Stimulated activated CD8-positive, alpha-beta memory T cell treated with anti-CD3 and anti-CD28 coated beads, Interleukin-4, amount 100 ng/mL, for 1 hour (primary cell): ENCODE measurements at places on chromosomes 11 and 22.

GRCh38 chr22:41458161-41458728 is 10.2 kb downstream of the PHF5A start:
- no peak for DNase-seq

GRCh38 chr22:46054091-46055073 is 77.4 kb upstream of the WNT7B start:
- DNase-seq: no peak

GRCh38 chr22:27284324-27284723 is 517.2 kb downstream of the MN1 start:
- no peak for DNase-seq

GRCh38 chr22:45598596-45599217 is 72.9 kb upstream of the ATXN10 start:
- no peak for DNase-seq

GRCh38 chr11:69308936-69309615 is 15.1 kb downstream of the MYEOV start:
- DNase-seq: no peak

GRCh38 chr22:48106715-48107259 is 1344.3 kb downstream of the TBC1D22A start:
- DNase-seq: no peak

DNA sequence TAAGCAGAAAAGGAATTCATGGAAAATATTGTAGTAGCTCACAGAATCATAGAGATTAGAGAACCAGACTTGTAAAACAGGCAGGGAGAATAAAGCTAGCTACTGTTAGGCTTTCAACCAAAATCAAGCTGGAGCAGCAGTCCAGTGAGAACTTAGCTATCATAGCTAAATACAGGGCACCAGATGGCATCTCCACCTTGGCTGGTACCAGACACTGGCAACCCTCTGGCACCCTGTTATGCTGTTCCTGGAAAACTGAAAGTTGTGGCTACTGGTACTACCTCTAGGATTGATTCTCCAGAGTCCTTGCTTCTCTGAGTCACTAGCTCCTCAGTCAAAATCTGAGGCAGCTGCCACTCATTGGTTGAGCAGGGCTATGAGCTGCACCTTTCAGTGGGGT is 6.0 kb upstream of the DRD2 start:
- DNase-seq: no peak

DNA sequence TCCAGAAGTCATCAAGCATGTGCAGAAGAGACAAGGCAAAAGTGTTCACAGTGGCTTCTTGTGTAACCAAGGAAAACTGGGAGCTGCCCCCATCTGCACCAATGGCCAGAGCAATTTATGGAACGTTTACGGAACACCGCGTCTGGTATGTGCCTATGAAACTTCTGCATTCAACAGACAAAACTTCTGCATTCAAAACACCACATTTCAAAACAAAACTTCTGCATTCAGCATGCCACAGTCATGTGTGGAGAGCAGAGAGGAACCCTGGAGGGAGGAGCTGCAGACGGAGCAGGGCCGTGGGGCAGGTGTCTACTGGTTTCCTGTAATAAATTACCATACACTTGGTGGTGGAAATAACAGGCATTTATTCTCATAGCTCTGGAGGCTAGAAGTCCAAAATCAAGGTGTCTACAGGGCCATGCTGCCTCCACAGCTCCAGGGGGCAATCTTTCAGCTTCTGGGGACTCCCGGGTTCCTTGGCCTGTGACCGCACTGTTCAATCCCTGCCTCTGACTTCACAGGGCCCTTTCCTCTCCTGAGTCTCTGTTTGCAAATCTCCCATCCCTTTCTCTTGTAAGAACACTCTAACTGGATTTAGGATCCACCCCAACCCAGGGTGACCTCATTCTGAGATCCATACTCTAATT is 32.2 kb downstream of the RPL3 start:
- DNase-seq: no peak

- no peak for DNase-seq
Measured at GRCh38 chr11:61539006-61539405, 30.5 kb downstream of the LRRC10B start.

GRCh38 chr11:117366248-117366647 is 38.6 kb downstream of the CEP164 start:
- DNase-seq: no peak

DNA sequence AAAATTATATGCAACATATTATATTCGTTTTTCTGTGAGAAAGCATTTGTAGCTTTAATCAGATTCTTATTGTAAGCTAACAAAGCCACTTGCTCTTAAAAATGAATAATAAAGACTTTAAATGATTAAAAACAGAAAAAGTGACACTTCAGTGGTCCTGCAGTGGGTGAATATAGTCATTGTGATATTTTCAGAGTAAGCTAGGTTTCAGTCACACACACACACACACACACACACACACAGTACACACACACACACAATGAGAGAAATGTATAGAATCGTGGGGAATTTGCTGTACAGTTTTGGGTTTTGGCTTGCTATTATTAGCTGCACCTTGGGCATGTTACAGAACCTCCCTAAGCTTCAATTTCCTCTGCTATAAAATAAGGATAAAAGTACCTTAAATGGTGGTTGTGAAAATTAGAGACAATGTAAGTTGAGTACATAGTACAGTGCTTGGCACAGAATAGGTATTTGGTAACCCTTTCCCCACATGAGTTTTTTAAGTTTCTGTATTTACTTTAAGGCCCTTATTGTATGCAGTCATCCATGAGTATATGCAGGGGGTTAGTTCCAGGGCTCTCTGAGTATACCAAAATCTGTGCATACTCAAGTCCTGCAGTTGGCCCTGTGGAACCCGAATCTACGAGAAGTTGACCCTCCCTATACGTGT is 39.8 kb downstream of the CSTPP1 start:
- DNase-seq: no peak

- DNase-seq: no peak
Measured at GRCh38 chr22:50216055-50216683, 15.4 kb downstream of the SELENOO start.

DNA sequence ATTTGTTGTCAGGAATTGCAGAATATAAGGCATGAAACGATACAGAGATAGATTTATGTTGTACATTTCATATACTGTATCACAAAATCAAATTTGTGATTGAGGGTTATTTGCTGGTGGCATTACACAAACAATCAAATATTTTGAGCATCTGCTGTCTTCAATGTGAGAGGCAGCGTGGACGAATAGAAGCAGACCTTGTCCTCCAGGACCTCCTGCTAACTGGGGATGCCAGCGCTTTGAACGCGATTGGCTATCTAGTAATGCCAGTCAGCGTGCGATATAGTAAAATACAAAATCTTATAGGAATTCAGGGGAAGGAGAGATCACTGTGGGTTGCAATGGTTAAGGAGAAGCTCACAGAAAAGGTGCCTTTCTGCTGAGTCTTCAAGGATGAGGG is 631 bp upstream of the SNX19 start:
- DNase-seq: no peak

DNA sequence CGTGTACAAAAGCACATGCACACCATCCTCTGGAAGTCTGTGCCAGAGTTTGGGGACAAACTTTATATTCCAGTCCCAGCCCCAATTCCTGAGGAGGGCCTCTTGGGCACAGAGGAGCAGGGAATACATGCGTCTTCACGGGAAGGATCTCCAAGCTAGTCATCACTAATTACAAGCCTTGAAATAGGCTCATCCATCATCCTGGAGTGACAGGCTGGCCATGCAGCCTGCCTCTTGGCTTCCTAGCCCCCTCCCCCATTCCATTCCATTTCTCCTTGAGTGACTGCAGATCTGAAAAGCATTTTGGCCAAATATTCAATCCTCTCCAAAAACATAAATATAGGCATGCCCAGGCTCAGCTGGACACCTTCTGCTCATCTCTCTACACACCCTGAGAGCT is 24.8 kb downstream of the SERPING1 start:
- DNase-seq: no peak

GRCh38 chr22:26127556-26127955 is 41.7 kb upstream of the SEZ6L start:
- DNase-seq: no peak

- DNase-seq: no peak
Measured at GRCh38 chr11:64687643-64688533, 35.1 kb downstream of the NRXN2 start.

GRCh38 chr11:72079819-72080325 is 470 bp downstream of the NUMA1 start:
- no peak for DNase-seq

- DNase-seq: no peak
Measured at GRCh38 chr22:45398214-45398613, 15.2 kb downstream of the SMC1B start.

- DNase-seq: no peak
Measured at GRCh38 chr11:70833011-70833410, 419.4 kb downstream of the SHANK2 start.

GRCh38 chr11:134658481-134659225 is 246.6 kb upstream of the B3GAT1 start:
- DNase-seq: no peak

DNA sequence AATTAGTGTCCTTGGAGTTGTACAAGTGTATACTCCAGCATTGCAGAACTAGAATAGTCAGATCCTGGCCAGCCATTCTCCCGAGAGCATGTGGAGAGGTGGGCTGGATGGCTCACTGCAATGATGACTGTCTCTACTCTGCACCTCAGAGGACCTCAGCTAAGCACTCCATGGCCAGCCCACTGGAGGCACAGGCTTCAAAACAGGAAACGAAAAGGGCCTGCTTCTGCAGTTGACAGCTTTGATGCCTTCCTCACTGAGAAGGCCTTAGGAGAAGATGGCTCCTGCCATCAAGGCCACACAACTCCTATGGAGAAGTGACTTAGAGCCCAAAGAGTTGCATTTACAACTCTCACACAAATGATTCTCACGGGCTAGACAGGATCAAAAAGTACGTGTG is 9.1 kb downstream of the POLD4 start:
- DNase-seq: no peak

- DNase-seq: no peak
Measured at GRCh38 chr22:48070083-48070482, 1307.6 kb downstream of the TBC1D22A start.

DNA sequence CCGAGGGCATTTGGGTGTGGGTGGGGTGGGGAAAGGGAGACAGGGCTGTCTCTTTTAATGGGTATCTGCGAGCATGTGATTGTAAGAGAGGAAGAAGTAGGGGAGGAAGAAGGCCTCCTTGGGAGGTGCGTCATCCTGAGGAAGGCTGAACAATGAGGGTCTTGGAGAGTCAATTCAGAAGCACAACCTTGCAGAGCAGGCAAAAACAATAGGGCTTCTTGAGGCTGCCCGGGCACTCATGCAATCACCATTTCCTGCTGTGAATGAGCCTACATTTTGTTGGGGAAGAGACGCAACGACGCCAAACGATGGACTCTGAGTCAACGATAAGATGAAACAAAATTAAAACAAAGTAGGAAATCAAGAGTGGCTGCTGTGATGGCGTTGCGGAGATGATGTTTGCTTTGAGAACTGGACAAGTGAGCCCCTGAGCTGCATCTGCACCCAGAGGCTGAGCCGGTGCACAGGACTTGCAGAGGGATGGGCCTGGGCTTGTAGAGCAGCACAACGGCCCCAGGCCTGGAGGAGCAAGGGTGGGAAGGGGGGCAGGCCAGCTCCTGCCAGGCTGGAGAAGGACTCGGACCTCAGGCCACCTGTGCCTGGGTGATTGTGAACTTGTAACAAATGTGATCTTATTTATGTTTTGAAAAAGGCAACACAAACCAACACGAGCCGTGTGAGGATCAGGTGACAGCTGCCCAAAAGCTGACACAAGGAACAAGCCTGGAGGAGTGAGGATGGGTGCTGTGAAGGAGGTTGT is 92.3 kb upstream of the B3GAT1 start:
- DNase-seq: no peak

GRCh38 chr11:58471892-58472291 is 29.9 kb upstream of the OR5B12 start:
- no peak for DNase-seq

- no peak for DNase-seq
Measured at GRCh38 chr11:70032470-70032795, 45.7 kb upstream of the ANO1 start.

- DNase-seq: no peak
Measured at GRCh38 chr11:44926036-44926435, 24.6 kb downstream of the TP53I11 start.

DNA sequence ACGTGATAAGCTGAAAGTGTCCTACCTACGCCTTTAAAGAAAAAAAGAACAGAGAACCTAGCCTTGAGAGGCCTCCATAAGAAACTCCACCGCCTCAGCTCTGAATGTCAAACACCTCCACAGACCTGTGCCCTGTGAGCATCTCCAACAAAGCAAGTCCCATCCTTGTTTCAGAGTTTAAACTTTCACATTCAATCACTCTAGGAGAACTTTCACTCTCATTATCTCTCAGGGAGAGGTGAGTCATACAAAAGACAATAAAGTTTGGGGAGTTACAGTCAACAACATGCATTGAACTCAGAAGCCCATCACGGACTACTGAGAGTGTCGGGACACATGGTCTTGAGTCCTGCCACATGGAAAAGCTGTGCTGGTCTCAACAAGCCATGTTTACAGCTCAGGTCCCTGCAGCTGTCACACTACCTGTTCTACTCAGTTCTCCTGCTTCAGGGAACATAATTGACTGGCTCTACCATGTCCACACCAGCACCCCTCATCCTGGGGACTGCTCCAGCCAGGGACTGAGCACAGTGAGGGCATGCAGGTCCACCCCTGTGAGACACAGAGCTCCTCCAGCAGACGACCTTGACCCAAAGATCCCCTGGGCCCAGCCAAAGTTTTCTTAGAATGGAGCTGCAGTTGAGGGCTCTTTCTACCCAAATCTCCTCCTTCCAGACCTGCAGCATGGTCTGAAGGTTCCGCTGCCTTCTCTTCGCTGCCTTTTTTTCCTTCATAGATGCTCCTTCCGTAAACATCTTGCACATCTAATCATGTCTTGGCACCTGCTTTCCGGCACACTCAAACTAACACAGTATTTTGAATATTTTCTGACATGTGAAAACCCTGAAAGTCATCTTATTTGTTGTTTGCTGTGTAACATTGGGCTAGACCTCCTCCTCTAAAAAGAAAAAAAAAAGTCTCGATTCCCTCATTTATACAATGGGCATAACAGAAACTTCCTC is 114.9 kb downstream of the ETS1 start:
- DNase-seq: no peak

DNA sequence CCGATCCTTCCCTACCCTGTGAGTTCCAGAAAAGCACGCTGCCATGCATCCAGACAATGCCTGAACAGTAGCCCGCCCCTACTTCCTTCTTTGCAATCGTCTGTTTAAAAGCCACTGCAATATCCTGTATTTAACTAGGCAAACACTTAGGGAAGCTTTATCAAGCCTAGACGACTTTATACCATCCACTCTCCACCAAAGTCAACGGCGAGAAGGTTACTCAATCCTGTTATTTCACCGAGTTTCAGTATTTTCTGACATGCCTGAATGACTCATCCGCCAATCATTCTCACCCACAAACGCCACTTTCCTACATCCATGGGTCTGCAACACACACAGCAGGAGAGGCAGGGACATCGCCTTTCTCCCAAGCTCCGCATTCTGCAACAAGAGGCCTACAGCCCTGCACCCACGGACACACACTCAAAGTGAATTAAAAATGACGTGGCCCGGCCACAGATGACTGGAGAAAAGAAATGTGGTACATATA is 9.3 kb downstream of the CELSR1 start:
- DNase-seq: no peak
